Suppressor macrophage treated with lipopolysaccharide for 4 hours (primary cell): ENCODE measurements at places on chromosomes 6 and 20.

DNA sequence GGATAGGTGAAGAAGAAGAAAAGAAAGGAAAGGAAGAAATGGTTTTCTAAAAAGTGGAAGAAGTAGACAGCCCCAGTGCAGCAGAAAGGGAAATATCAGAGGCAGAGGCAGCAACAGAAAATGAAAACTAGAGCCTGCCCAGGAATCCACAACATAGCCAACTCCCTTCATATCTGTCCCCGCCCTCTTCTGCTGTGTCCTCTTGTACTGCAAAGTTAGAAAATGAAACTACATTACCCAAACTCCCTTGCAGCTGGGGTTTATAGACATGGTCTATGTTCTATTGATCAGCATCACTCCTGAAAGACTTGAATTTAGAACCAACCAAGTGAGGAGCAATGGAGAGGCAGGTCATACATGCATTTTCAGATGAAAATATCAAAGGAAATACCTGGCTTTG is 200.5 kb upstream of the PHACTR1 start:
- DNase-seq = peak; percentile 8

GRCh38 chr20:61885759-61886715 is 179.6 kb downstream of the TAF4 start:
- no peak for DNase-seq

- DNase-seq = no peak
These were observed 226.2 kb downstream of the DHX35 start for GRCh38 chr20:39188266-39188765.

DNA sequence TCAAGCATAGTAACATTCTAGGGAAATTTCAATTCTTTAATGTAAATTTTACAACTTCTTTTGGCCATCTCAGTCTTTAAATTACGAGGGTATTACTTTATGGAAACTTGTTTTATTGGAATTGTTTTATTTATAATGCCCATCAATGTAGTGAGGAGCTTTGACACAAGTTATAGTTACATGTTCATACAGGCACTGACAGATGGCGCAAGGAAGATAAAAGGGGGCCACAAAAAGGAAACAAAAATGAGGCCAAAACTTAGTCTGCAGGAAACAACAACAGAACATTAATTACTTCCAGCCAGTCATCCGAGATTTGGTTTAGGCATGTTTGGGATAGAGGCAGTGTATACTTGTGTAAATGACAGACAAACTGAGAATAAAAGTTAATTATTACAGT is 18.3 kb downstream of the SESN1 start:
- DNase-seq = no peak

DNA sequence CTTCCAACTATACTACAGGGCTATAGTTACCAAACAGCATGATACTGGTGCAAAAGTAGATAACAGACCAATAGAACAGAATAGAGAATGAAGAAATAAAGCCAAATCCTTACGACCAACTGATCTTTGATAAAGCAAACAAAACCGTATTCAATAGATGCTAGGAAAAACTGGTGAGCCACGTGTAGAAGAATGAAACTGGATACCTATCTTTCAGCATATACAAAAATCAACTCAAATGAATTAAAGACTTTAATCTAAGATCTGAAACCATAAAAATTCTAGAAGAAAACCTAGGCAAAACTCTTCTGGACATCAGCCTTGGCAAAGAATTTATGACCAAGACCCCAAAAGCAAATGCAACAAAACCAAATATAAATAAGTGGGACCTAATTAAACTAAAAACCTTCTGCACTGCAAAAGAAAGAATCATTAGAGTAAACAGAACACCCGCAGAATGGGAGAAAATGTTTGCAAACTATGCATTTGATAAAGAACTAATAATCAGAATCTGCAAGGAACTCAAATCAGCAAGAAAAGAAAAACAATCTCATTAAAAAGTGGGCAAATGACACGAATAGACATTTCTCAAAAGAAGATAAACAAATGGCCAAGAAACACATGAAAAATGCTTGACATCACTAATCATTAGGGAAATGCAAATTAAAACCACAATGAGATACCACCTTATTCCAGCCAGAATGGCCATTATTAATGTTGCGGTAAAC is 109.8 kb downstream of the TAF4 start:
- DNase-seq = no peak

DNA sequence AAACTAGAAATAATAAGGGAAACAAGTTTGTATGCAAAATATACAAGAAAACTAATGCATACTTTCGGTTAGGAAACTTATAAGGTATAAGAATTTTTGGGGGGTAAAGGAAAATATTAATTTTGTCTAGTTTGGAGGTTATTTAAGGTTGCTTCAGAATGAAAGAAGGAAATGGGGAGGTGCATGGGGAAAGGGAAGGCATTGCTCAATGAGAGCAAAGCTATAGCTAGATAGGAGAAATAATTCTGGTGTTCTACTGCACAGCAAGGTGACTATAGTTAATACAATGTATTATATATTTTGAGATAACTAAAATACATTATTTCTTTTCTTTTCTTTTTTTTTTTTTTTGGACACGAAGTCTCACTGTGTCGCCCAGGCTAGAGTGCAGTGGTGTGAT is 5.4 kb upstream of the MYMX start:
- peak; percentile 37 for DNase-seq

GRCh38 chr20:61957961-61958715 is 107.5 kb downstream of the TAF4 start:
- no peak for DNase-seq

DNA sequence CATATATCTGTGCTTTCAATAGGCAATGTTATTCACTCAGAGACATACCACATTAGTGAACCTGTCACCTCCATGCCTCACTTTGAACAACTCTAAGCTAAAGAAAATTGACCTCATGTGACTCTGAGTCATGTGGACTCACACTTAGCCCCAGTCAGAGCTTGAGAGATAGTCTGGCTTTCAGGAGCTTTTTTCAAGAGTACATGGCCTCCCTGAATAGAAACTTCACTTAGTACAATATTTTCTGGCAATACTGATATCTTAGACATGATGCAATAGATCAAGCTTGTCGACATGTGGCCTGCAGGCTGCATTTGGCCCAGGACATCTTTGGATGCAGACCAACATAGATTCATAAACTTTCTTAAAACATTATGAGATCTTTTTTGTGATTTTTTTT is 8.5 kb downstream of the SPTLC3 start:
- DNase-seq = no peak

- DNase-seq = no peak
These were observed 26.1 kb downstream of the SRPK1 start for GRCh38 chr6:35894776-35895175.

GRCh38 chr6:153328194-153328593 is 197.1 kb upstream of the RGS17 start:
- no peak for DNase-seq

DNA sequence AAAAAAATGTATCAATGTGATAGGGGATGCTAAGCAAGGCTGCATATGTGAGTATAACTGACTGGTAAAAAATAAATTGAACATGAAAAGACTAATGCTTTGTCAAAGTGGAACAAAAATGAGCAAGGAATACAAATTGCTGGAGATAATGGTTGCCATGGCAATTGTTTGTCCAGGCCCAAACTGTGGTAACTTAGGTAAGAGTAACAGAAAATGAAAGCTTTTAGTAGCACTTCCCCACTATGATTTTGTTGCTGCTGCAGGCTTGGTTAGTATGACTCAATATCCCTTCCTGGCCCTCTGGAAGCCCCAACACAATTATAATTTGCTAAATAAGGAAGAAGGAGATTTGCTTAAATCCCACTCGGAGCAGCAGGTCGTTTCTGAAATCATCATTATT is 577.1 kb downstream of the DOK5 start:
- no peak for DNase-seq

DNA sequence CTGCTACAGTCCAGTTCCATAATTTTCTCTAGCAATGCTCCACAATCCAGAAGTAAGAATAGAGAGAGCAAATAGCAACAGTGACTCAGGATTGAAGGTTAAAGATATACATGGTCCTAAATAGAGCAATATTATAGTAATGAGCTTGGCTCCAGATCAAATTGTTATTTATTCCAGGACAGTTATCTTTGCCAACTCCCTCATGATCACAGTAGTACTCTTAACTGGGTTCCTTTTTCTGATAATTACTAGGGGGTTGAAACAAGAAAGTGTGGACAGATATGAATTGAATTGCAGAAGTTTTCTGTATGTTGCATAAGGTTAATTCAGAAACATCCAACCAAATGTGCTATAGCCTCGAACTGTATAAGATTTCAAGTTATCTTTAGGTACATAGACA is 11.9 kb downstream of the FAM184A start:
- no peak for DNase-seq

DNA sequence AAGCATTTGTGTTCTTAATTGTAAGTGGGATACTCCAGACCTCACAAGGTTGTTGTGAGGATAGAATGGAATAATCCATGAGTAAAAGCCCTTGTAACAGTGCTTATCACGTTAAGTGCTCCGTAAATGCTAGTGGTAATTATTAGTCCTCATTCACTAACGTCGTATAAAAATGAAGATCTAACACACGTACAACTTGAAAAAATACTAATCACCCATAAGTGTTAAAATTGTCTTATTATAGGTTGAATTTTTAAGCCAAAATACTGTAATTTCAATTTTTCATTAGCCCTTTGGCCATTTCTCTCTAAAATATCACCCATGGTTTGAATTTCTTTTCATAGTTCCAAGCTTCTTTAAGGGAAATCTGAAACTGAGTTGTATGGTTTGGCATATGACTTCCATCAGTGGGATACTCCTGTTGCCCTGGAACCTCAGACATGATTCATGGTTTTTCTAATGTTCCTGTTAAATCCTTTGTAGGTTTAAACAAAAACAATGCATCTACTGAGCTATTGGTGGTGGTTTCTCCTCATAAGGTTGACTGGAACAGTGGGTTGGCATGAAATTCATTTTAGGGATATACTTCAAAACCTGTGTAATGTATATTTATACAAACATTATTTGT is 19.1 kb downstream of the XRN2 start:
- DNase-seq = no peak

GRCh38 chr6:149273318-149273717 is 44.2 kb upstream of the TAB2 start:
- DNase-seq = no peak

- DNase-seq = no peak
These were observed 7.3 kb downstream of the SAYSD1 start for GRCh38 chr6:39107641-39108040.
